ENCODE measurements at places on chromosomes 7 and 10.

DNA sequence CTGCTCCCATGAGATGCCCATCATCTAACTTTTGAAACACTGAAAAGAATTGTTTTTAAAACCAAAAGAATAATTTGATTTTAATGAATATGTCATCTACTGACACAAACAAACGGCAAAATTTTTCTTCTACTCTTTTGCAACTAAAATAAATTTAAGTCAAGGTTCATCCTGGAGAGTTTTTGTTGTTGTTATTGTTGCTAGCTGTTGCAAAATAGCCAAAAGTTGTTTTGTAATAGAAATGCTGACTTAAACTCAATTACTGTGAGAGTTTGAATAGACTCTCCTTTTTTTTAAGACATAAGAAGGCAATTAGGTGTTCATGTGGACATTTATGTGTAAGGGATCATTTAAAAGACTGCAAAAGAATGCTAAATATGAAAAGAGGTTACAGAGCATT, 146.0 kb upstream of the SEM1 start:
- DNase-seq = no peak

GRCh38 chr10:43194266-43194665, 56.0 kb downstream of the CSGALNACT2 start:
- no peak for DNase-seq

GRCh38 chr7:116231949-116232348, 21.6 kb downstream of the TES start:
- DNase-seq = no peak

DNA sequence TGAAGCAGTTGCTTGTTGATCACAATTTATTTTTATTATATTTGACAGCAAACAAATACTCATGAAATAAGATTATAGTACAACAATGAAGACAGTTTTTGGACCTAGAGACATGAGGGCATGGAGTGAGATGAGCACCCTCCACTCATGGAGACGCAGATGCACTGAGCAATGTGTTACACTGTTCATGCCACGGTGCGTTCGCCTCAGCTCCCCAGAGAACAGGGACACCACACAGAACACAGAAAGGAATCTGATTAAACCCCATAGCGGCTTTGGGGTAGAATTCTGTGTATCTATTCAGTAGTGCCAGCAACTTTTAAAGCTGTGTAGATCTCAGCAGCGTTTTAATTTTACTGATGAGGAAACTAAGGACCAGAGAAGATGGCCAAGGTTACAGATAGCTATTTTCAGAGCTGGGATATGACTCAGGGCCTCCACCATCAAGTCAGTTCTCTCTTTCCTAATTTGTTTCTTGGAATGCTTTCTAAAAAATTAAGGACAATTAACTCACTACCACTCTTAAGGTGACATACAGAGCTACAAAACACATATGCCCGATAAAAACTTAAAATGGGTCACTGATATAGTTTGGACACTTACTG, 33.6 kb downstream of the FAM25A start:
- no peak for DNase-seq

DNA sequence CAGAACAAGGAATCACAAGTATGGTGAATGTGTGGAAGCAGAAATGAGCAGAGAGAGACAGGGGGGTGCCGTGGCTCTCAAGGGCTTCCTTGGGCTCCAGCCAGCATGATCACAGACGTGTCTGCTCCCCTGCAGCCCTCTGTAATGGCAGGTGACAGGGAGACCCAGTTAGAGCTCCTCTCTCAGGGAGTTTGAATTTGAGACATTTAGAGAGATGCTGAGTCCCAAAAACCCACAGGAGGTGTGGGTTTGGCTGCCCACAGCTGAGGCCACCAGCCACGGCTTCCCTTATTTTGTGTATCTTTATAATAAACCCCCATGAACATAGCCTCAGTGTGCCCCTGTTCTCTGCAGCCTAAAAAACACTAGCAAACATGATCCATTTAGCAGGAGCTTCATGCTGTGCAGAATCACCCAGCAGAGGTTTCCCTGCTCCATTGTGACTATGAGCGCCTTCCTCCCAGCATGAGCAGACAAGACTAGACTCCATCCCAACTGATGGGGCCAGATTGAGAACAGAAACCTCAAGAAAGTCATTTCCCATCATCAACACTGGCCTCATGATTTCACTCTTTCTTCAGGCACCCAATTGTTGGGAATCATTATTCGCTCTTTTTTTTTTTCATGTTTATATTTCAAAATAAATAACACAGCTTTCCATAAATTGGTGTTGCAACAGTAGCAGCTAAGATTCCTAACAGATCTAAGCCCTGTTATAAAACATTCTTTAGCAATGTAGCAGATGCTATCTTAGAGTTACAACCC, 13.4 kb downstream of the NOD1 start:
- no peak for DNase-seq

- DNase-seq = peak; percentile 89
These were observed 94.7 kb upstream of the ZMIZ1 start for GRCh38 chr10:78973901-78974616.

DNA sequence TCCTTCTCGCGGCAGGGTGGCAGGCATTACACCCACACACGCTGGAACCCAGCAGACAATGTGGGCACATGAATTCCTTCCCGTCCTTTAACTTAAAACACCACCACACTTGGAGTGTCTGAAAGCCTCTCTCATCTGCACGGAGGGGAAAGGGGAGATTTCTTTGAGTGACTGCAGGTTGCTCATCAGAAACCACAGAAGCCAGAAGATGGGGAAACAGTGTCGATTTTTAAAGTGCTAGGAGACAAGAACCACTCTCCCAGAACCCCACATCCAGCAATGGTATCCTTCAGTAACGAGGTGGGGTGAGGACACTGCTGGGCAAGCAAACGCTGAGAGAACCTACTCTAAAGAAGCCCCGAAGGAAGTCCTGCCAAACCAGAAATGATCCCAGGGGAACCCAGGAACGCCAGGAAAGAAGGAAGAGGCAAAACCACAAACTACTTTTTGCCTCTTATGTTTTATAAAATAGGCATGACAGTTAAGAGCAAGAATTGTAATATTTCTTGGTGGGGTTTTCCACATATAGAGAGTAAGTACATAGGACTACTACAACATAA, 254.3 kb downstream of the ELFN1 start:
- no peak for DNase-seq

- no peak for DNase-seq
These were observed 3.1 kb downstream of the RASGEF1A start for GRCh38 chr10:43263551-43264343.

DNA sequence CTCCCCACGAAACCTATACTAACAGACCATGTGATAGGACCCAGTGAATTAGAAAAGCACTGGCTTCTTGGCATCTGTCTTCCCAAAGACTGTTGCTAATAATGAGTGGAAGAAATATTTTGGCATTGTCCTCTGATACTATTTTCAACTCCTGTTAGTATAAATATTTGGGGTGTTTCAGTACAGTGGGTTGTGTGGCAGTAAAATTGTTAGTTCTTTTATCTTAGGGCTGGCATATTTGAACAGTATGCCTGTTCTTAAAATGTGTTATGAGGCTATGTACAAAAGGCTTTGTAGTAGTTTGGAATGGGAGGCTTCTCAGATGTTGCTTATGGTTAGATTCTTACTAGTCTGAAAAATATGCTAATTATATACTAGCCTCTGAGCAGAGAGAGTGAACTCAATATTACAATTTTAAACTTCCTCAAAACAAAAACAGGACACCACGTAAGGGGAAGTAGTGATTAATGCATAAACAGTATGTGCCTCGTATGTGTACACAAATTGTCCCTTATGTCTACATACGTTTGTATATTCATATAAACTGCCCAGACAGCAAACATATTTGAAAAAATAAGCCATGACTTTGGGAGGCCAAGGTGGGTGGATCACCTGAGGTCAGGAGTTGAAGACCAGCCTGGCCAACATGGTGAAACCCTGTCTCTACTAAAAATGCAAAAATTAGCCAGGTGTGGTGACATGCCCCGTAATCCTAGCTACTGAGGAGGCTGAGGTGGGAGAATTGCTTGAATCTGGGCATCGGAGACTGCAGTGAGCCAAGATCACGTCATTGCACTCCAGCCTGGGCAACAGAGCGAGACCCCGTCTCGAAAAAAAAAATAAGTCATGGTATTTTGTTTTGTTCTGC, 115.4 kb downstream of the ARID5B start:
- DNase-seq = no peak

Measured in sciatic nerve (tissue), 2 donors.